ENCODE measurements at places on chromosomes 13 and 19. TPM values are rescaled to one million over a fixed set of nuclear protein-coding genes. Genes with fewer than 3 reads are reported as not detected.
A peak's percentile ranks its signal among the peaks of the same experiment; 100 is the strongest.

C19orf73 gene
- 0.54 TPM for total RNA-seq

MEF2B gene
- total RNA-seq, result 0.27 TPM

INSL3 gene
- not detected for total RNA-seq

CDADC1 gene
- total RNA-seq, result 9.1 TPM

NCAN gene
- not detected for total RNA-seq

ZNF579 gene
- 7.9 TPM for total RNA-seq

HCST gene
- 0.81 TPM for total RNA-seq

C3 gene
- 93.5 TPM for total RNA-seq

FFAR3 gene
- total RNA-seq, result not detected

LILRA2 gene
- not detected for total RNA-seq

MICU2 gene
- total RNA-seq, result 57.7 TPM

CRX gene
- not detected for total RNA-seq

LGI4 gene
- total RNA-seq, result 0.09 TPM

TTYH1 gene
- not detected for total RNA-seq

ACTL9 gene
- not detected for total RNA-seq

DNA sequence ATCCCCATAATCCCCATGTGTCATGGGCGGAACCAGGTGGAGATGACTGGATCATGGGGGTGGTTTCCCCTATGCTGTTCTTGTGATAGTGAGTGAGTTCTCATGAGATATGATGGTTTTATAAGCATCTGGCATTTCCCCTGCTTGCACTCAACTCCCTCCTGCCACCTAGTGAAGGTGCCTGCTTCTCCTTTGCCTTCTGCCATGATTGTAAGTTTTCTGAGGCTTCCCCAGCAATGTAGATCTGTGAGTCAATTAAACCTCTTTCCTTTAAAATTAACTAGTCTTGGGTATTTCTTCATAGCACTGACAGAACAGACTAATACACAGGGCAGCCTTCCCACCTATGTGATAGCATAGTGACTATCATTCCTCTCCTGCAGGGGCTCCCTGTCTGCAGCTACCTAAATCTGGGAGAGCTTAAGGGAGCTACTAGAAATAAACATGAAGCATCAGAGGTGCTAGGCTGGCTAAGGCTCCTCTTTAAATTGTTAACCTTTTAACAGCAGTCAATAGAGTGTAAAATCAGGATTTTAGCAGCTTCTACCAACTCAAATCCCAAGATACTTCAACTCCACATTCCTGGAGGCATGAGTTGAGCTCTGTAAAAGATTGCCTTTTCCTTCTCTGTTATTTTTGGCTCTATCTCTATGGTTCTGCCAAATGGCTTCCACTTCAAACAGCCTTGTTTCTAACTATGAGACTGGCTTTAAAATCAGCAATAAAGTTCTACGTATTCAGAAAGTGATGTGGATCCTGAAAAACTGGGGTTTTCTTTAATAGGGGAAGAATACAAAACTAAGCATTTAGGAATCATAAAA, 112.3 kb downstream of the VWA8 start:
- peak; percentile 86 for DNase-seq

GRCh38 chr19:37725181-37725580, 5.6 kb upstream of the ZNF607 start:
- DNase-seq, result no peak

- DNase-seq, result no peak
These were observed 8.9 kb downstream of the RTBDN start for GRCh38 chr19:12825254-12826131.

DNA sequence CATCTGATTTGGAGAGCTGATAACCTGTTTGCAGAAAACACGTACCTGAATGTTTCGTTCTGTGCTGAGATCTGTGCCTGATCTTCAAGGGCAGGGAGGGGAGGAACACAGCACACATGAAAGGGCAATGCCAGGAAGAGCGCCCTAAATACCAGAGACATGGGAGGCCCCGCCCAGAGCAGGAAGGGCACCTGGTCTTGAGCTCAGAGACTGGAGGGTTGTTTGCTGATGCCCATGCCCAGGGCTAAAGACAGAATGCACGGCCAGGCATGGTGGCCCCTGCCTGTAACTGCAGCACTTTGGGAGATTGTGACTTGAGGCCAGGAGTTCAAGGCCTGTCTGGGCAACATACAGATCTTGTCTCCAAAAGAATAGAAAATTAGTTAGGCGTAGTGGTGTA, 183.2 kb downstream of the TUBA3C start:
- DNase-seq, result no peak

DNA sequence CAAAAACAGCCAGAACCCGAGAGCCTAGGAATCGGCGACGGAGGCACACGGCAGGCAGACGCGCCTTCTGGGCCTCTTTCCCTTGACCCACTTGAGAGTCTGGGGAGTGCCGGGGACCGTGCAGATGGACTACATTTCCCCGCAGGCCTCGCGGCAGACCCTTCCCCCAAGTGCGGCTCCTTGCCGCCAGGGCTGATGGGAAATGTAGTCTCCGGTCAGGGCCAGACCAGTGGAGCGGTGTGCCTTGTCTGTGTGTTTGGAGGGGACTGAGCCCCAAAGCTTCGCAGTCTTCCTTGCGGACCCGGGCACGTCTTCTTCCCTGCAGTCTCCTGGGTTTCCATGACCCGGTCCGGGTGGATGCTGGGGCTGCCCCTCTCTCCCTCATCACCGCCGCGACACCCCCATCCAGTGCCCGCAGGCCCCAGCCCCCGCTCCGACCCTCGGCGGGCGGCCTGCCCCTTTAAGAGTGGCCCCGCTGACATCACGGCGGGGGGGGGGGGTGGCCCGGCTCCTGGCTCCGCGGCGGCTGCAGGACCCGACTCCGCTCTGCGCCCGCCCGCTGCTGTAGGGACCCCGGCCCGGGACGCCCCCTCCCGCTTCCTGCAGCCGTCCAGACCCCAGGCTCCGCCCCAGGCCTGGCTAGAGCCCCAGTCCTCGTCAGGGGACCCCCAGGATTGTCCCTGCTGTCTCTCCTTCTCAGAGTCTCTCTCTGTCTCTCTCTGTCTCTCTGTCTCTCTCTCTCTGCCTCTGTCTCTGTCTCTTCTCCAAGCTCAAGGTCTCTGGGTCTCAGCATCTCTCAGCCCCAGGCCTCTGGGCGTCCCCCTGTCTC, 758 bp upstream of the CACNG7 start:
- peak; percentile 74 for DNase-seq

DNA sequence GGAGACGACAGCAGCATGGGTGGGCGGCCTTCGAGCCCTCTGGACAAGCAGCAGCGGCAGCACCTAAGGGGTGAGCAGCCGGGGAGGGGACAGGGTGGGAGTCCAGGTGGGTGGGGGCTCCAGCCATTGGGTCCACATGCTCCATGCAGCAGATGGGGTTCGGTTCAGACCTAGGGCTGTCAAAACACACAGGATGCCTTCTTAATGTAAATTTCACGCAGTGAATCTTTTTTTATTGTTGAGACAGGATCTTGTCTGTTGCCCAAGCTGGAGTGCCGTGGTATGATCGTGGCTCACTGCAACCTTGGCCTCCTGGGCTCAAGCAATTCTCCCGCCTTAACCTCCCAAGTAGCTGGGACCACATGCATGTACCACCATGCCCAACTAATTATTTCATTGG, 15.9 kb downstream of the PGLS start:
- DNase-seq, result no peak

DNA sequence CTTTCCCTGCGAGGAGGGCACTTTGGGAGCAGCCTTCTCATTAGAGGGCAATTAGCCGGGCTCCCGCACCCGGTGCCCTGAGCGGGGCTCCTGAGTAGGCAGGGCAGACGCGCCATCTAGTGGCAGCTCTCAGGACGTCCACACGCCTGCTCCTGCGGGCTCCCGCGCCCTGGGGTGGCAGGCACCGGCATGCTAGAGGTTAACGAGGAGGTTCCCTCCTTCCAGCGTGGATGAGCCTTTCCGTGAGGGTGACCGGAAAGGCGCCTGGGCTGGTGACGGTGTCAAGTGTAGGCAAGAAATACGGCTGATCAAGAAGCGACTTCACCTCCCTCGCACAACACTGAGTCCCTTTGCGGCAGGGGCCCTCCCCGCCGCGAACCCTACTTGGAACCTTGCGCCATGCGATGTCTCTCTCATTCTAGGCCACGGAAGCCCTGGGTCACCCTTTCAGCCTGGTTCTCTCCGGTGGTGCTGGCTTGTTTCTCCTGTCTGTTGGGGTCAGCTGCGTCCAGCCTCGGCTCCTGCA, 67.7 kb downstream of the ALOX5AP start:
- DNase-seq, result peak; percentile 82

DNA sequence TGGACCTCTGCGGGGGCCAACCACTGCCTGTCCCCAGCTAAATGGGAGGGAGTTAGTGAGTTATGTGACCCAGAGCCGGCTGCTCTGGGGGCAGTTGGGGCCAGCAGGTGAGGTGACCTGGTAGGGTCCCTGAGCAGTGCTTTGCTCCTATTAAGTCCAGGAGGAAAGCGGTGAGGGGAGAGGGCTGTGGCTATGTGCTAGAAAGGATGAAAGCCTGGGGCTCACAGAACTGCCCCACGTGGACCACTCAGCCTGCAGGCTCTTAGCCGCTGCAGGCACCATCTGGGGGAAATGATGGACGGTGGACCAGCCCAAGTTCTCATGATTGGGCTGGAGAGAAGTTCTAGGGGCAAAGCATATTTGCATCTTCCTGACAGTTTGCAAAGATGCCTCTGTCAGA, 67.6 kb upstream of the ZNF536 start:
- DNase-seq, result no peak

- DNase-seq, result peak; percentile 94
These were observed 44.9 kb downstream of the C13orf46 start for GRCh38 chr13:113928685-113929627.

GRCh38 chr19:46159418-46160232, 11.6 kb downstream of the IGFL2 start:
- DNase-seq, result no peak
